ENCODE measurements at places on chromosomes 5 and 9.

- DNase-seq: no peak
Observed at GRCh38 chr5:54390015-54390414, 65.5 kb upstream of the HSPB3 start.

- no peak for DNase-seq
Observed at GRCh38 chr5:42366051-42366450, 57.2 kb upstream of the GHR start.

- peak; percentile 97 for DNase-seq
Observed at GRCh38 chr9:89604729-89605464, at the start of gene GADD45G. GADD45G (plus strand) TSS chr9:89605012; CDS start chr9:89605122, 110 bp downstream.

DNA sequence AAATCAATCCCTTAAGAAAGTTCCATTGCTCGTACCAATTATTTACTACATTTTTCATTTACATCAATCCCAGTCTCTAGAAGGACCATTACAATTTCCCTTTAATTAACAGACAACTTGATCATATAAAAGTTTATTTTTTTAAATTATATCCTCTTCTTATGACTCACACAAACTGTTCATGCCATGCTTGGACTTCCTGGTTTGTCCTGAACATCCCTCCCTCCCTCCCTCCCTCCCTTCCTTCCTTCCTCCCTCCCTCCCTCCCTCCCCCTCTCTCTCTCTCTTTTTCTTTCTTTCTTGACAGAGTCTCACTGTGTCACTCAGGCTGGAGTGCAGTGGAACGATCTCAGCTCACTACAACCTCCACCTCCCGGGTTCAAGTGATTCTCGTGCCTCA is 11.6 kb upstream of the CLTB start:
- DNase-seq: no peak

GRCh38 chr5:72177538-72177937 is 70.3 kb downstream of the MAP1B start:
- no peak for DNase-seq

- no peak for DNase-seq
Observed at GRCh38 chr5:177531209-177531940, 14.6 kb upstream of the DDX41 start.

- DNase-seq: peak; percentile 40
Observed at GRCh38 chr5:997001-997474, 11.6 kb upstream of the NKD2 start.
